Inflammatory macrophage (primary cell): ENCODE measurements at places on chromosomes 16 and 17.
A peak's percentile ranks its signal among the peaks of the same experiment; 100 is the strongest.

- DNase-seq = no peak
Measured at GRCh38 chr17:12641084-12641483, 24.6 kb upstream of the MYOCD start.

DNA sequence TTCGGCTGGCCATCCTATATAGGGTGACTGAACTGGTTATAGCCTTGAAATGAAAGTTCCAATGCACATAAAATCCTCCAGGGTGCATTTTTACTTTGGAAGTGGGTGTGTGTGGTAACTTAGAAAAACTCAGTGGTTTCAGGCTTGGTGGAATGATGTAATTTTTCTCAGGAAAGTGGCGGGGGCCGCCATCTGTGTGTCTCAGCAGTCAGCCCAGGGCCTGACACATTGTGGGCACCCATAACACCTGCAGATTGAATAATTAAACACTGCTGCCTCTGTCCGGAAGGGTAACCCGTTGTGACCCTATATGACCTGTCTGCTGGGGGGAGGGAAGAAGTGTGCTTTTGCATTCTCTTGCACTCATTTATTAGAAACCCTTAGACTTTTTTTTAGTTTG lies 2.2 kb upstream of the PDP2 start:
- DNase-seq = peak; percentile 83

- no peak for DNase-seq
Measured at GRCh38 chr17:53313746-53314145, 509.0 kb upstream of the KIF2B start.

DNA sequence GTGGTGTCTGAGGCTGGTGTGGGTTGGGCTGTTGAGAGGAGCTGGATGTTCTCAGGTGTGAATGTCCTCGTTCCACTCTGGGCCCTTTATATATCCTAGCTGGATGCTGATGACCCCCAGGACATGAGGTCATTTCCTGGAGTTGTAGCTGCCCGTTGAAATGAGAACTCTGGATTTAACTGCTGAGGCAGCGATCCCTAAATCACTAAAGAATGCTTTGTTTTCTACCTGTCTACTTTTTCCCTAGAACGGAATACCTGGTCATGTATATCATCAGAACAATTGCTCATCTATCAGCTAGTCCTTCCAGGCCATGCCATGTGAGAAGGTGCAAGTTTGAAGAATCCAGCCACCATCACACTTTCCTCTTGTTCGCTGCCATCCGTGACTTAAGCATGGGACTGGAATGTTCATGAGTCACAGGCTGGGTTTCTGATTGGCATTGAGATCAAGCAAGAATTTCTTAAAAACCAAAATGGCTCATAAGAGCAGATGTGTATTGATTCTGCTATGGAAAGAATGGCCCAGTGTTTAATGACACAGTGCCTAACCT lies at the start of gene KRTAP2-3:
Gene KRTAP2-3, minus strand, starts transcription at position 63 of the 553 bp plus-strand sequence. CDS start 64 bp downstream, outside the sequence.
- no peak for DNase-seq

GRCh38 chr17:79097226-79098055 lies 22.8 kb downstream of the ENGASE start:
- DNase-seq = no peak

- no peak for DNase-seq
Measured at GRCh38 chr16:88381820-88382451, 823 bp upstream of the ZNF469 start.
